ENCODE measurements at places on chromosomes 2 and 18.

GRCh38 chr2:217709478-217710210, 293.2 kb downstream of the TNS1 start:
- no peak for DNase-seq

DNA sequence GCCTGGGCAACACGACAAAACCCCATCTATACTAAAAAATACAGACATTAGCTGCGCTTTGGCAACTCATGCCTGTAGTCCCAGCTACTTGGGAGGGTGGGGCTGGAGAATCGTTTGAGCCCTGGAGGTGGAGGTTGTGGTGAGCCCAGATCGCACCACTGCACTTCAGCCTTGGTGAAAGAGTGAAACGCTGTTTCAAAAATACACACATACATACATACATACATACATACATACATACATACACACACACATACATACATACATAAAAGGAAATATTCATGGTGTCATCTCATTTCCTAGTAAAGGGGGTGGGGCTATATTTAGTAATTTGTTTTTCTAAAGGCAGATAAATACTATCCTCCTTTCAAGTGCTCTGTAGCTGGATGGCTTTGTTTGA, 205.1 kb downstream of the PARD3B start:
- no peak for DNase-seq

- DNase-seq, result peak; percentile 54
Measured at GRCh38 chr18:11251229-11251890, 102.0 kb upstream of the PIEZO2 start.

GRCh38 chr2:51662187-51662586, 630.3 kb upstream of the NRXN1 start:
- no peak for DNase-seq

- DNase-seq, result no peak
Measured at GRCh38 chr18:78999939-79000338, 20.3 kb downstream of the SALL3 start.

GRCh38 chr18:63262369-63263335, 56.9 kb downstream of the BCL2 start:
- DNase-seq, result no peak

GRCh38 chr18:74284191-74284979, 7.4 kb downstream of the CYB5A start:
- DNase-seq, result peak; percentile 76

DNA sequence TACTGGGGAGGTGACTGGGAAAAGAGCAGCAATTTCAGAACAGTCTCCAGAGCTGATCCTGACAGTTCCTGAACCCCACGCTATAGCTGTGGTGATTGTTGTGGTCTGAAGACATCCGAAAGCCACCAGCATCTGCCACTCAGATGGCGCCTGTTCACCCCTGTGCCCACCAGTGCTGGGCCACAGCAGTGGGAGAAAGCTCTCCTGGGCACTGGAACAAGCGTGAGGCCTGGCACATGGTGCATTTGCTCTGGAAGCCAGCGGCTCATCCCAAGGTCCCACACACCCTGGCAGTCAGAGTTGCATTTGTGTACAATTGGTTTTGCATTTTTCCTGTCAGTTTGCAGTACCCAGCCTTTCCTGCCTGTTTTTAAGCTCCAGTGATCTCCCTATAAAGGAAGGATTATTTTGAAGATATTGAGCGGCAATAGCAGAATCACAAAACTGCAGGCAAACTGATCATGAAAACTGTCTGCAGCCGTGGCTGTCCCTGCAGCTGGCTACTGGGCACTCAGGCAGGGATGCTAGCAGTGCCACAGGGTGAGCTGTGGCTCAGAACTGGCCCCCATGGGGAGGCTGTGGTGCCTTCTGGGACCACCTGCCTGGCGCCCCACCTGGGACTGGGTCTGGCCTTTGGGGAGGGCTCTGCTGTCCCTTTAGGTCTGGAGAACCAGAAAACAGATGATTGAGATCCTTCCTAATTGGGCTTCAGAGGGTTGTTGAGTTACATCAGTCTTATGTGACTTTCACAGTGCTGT, 30.1 kb downstream of the IMPA2 start:
- DNase-seq, result no peak

DNA sequence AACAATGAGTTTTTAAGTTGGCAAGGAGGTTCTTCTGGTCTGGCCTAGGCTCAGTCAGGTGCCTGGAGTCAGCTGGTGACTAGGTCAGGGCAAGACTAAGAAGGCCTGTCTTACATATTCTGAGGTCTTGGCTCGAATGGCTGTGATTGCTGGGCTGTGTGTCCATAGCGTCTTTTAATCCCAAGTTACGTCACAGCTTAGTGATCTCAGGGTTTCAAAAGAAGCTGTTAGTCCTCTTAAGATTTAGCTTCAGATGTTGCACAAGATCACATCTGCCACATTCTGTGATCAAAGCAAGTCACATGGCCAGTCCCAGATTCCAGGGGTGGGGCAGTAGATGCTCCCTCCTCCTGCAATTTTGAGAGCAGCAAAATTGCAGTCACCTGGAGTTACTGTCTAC, 61.3 kb downstream of the PKP4 start:
- peak; percentile 73 for DNase-seq

- DNase-seq, result no peak
Measured at GRCh38 chr18:57635003-57635822, 13.6 kb upstream of the NARS1 start.

DNA sequence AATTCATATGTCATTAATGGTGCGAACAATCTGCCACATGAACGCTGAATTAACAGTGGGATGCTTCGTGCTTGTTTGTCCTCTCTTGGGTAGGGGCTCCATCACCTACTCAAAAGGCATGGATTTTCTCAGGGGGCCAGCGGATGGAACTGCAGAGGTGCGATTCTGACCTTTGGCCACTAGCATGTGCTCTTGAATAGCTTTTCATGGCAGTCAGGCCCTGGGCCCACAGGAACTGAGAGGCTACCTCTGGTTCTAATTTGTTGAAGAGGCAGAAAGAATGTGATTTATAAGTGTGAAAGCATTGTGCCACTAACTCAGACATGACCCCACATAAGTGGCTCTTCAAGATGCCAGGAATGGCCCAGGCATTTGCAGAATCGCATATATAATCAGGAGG, 283.2 kb downstream of the INSIG2 start:
- DNase-seq, result peak; percentile 34

GRCh38 chr2:242069018-242069417, 199.5 kb downstream of the RTP5 start:
- no peak for DNase-seq

- no peak for DNase-seq
Measured at GRCh38 chr2:151189125-151189524, 72.5 kb downstream of the RBM43 start.

DNA sequence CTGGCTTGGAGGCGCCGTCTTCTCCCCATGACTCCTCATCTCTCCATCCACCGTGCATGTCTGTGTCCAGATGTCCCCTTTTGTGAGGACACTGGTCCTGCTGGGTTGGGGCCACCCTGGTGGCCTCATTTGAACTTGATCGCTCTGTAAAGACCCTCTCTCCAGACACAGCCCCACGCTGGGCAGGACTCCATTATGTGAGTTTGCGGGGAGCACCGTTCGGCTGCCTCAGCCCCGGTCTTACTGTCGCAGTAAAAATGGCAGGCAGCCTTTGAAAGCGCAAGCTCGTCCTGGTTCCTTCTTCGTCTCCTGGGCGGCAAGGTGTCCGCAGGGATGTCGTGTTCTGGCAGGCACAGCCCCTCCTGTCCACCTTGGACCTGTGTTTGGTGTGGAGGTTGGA, 17.7 kb downstream of the NFATC1 start:
- DNase-seq, result no peak

DNA sequence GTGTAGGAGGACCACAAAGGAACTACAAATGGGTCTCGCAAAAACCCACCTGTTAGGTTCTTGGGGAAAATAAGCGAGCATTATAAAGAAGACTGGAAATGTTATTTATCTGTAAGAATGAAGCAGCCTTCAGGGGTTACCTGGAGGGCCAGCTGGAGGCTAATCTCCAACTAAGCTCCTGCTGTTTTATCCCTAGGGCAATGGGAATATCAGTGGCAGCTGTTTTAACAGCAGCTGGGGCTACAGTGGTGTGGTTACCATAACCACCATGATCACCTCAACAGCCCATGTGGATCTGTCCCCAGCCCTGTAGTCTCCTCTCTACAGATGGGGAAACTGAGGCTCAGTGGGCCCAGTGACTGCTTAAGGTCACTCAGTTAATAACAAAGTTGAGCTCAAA, 108.1 kb downstream of the FTCDNL1 start:
- DNase-seq, result no peak

DNA sequence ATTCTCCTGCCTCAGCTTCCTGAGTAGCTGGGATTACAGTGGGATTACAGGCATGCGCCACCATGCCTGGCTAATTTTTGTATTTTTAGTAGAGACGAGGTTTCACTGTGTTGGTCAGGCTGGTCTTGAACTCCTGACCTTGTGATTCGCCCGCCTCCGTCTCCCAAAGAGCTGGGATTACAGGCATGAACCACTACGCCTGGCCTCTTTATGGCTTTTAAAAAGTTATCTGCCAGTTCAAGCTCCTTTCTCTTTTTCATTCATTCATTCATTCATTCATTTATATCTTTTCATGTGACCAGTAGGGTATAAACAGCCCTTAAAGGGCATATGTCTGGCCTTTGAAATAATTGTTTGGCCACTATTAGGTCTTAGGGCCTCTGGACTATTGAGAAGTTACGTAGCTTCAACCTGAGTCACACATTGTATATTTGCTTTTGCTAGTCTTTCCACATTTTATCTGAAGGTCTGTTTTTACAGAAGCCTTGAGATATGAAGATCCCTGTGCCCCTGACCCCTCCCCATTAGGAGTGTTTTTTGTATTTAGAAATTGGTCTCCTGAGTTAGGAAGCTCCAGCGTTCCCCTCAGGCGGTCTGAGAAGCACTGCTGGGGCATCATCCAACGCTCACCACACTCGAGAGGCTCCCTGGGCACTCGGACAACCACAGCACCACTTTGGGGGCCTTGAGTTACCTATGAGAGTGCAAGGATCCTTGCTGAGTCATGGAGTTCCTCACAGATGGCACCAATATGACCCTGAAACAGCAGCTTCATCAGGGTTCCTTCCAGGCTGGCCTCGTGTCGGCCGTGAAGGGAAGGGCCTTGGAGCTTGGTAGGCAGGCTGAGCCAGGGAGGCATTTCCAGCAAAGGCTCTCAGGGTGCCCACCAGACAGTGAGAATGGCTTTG, 21.8 kb downstream of the FZD5 start:
- no peak for DNase-seq

DNA sequence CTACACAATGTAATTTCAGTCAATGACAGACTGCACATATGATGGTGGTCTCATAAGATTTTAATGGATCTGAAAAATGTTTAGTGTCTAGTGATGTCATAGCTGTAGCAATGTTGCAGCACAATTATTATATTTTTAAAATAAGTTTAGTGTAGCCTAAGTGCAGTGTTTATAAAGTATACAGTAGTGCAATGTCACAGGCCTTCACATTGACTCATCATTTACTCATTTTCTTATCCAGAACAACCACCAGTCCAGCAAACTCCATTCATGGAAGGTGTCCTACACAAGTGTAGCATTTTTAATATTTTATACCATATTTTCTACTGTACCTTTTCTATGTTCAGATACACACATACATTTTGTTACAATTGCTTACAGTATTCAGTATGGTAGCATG, 663.1 kb downstream of the ERBB4 start:
- peak; percentile 6 for DNase-seq

Measured in cardiac fibroblast (primary cell).